ENCODE measurements at places on chromosomes 12 and 14.

DNA sequence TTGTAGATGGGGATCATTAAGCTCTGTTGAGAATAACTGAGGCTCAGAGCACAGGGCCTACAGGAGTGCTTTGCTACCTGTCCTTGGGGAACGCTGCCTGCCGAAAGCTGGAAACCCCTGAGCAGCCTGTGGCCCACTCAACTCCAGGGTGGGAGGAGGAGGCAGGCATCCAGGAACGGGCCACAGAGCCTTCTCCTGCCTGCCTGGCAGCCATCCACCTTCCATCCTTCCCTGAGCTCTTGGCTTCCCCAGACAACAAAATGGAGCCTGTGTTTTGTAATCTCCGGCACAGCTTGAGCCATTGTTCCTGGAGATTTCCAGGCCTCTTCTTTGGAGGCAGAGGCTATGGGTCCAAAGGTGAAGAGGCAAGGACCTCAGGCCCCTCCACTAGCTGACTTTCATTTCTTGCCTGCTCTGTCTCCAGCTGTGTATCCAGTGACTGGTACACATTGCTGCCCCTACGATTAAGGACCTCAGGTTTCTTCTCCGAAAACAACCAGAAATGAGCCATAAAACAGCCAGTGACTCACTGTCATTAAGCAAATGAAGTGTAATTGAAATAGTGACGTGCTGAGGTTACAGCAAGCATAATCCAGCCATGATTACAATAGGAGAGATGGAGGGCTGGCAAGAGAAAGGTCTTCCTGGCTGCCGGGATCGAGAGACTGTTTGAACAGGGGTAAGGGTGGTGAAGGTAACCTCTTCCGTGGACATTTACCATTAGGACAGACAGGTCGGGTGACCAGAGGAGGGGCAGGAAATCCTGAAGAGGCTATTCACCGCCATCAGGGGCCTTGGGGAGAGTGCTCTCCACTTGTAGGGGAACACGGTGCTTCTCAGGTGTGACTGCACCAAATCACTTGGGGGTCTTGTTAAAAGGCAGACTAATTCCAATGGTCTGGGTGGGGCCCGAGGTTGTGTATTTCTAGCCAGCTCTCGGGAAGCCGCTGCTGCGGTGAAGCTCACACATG, 56.3 kb upstream of the KCNA5 start:
- no peak for DNase-seq

DNA sequence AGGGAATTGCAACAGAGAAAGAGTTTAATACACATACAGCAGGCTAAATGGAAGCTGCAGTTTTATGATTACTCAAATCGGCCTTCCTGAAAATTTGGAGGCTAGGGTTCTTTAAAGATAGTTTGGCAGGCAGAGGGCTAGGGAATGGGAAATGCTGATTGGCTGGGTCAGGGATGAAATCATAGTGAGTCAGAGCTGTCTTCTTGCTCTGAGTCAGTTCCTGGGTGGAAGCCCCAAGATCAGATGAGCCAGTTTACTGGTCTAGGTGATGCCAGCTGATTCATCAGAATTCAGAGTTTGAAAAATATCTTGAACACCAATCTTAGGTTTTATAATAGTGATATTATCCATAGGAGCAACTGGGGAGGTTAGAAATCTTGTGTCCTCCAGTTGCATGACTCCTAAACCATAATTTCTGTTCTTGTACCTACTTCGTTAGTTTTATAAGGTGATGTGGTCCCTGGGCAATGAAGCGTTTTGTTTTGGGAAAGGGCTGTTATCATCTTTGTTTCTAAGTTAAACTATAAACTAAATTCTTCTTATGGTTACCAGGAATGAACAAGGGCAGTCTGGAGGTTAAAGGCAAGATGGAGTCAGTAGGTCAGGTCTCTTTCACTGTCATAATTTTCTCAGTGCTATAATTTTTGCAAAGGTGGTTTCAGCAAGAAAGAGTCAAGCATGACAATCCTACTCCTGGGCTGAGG, 257.8 kb upstream of the CCDC196 start:
- DNase-seq: peak; percentile 34

GRCh38 chr12:130337488-130338303, at the start of gene PIWIL1:
PIWIL1 (plus strand) TSS chr12:130337887; CDS start chr12:130342592, 4,705 bp downstream.
- no peak for DNase-seq

DNA sequence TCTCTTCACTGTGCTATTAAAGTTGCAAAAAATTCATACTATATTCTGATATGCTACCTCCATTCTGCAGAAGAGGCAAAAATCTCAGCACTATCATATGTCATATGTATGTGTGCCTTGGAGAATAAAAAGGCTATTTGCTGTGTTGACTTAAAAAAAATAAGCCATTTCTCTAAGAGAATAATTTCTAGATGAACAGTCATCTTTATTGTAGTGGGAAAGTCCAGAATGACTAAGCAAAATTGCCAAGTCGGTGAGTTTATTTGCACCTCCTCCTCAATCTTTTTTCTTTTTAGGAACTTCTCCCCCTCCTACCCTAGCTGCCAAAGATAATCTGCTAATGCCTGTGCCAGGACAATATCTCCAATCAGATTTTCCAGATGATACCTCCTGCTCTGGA, 353.8 kb upstream of the FAR2 start:
- no peak for DNase-seq

- no peak for DNase-seq
Measured at GRCh38 chr14:79167957-79168356, 997.8 kb downstream of the NRXN3 start.
